ENCODE measurements at places on chromosomes 3 and 15. TPM values are rescaled to one million over a fixed set of nuclear protein-coding genes. Genes with fewer than 3 reads are reported as not detected.

- H3K4me3 ChIP-seq = no peak overlapping the region
- no peaks in the 10 kb centered on the region for H3K4me1 ChIP-seq
- no peak for DNase-seq
- no peak overlapping the region for H3K27ac ChIP-seq
- no peaks in the 10 kb centered on the region for H3K36me3 ChIP-seq
Measured at GRCh38 chr3:13188975-13189374, 115.7 kb upstream of the IQSEC1 start.

POC1A gene
- 0.89 TPM for total RNA-seq

GOLGA6L7 gene
- not detected for total RNA-seq

HTR3E gene
- not detected for total RNA-seq

DNA sequence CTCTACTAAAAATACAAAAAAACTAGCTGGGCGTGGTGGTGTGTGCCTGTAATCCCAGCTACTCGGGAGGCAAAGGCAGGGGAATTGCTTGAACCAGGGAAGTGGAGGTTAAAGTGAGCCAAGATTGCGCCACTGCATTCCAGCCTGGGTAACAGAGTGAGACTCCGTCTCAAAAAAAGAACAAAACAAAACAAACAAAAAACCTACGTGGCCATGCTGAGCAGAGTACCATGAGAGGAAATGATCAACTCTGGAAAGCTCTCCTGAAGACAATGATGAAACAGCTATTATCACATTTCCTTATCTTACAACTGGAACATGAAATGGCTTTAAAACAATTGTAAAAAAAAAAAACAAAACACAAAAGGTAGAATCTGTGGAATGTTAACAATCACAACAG is 75.2 kb downstream of the CHSY1 start:
- H3K4me3 ChIP-seq = no peak overlapping the region
- H3K27me3 ChIP-seq = no peaks in the 10 kb centered on the region

KCTD6 gene
- 5.8 TPM for total RNA-seq

ADGRG7 gene
- total RNA-seq = not detected
